ENCODE measurements at places on chromosomes 2 and 18. TPM values are rescaled to one million over a fixed set of nuclear protein-coding genes. Genes with fewer than 3 reads are reported as not detected.

DNA sequence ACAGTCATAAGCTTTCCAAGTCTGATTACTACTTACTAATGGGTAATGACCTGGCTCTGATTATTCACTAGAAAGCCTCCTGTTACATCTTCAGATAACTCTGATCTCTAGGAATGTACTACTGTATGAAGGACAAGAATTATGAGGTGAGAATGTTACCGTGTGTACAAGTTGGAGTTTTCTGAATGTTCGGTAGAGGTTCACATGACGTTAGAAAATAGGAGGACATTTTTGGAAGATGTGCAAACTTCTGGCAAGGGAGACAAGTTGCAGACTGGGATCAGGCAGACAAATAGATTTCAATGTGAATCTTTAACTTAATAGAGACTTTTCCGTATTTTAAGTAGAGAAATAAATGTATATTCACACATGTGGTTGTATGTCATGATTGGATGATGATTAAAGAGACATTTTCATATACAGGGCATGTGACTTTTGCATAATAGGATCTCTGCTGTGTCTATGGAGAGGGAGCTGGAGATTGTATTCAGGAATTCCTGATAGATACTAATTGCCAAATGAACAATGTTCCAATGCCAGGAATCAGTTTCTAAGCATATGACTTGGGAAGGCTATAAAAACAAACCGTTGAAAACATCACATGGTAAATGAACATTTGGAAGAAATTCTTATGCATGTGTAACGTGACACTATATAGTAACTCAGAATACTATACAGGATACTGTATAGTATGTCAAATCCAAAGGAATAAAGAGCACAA is 1695.8 kb upstream of the PIK3C3 start:
- DNase-seq = no peak

GRCh38 chr2:69171116-69171896 is 158.3 kb downstream of the ANTXR1 start:
- DNase-seq = no peak

DNA sequence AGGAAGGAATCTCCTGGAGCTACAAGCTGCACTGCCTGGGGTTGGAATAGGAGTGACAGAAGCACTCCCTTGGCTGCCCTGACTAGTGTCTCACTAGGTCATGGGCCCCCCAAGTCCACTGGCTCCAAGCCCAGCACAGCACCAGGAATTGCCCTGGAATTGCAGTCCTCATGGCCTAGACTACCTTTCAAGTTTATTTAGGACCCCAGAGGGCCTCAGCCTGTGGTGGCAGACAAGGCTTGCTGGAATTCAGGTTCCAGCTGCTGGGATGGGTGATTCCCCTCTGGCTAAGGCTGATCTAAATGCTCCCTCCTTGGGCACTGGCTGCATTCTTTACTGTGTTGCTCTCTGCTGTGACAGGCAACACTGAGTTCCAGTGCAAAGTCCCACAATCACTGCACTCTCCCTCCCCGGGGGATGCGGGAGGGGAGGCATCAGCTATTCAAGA is 14.0 kb downstream of the STRADB start:
- DNase-seq = no peak

DNA sequence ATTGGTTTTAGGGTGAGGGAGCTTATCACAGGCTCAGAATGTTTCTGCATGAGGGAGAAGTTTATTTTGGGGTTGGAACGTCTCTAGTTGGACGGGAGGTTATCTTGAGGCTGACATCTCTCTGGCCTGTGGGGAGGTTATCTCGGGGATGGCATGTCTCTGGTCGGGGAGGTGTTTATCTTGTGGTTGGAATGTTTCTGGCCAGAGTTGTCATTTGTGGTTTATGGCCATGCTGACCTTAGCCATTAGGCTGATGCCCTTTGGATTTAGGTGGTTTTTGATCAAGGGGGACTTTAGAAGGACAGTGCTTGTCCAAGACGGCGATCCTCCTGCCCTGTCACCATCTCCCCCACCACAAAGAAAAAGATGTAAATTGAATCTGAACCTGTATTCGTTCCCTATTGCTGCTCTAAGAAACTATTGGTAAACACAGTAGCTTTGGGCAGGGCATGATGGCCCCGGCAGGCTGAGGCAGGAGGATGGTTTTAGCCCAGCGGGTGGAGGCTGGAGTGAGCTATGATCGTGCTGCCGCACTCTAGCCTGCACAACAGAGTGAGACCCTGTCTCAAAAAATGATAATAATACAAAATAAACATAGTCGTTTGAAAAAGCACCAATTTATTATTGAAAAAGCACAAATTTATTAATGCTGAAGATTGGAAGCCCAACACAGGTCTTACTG is 17.8 kb upstream of the MPPE1 start:
- DNase-seq = no peak

DNA sequence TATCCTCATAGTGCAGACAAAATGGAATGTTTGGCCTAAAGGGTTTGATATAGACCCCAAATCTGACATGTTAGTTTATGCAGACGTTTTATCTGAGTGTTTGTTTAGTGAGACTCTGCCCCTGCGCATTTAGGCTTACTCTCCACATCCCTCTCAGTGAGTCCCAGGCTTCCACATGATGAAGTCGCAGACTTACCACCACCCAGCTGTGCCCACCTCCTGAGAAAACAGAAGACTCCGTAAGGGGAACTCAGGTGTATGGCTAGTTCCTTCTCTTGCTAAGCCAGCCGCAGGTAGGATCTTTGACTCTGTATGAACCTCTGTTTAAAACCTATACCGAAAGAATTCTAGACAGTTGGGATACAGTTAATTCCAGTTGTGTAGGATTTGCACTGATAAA is 272.6 kb downstream of the PTGR3 start:
- no peak for DNase-seq

Gene FLACC1
- 3.7 TPM for total RNA-seq

Gene HOXD9
- not detected for total RNA-seq

Gene MAB21L4
- total RNA-seq = not detected

DNA sequence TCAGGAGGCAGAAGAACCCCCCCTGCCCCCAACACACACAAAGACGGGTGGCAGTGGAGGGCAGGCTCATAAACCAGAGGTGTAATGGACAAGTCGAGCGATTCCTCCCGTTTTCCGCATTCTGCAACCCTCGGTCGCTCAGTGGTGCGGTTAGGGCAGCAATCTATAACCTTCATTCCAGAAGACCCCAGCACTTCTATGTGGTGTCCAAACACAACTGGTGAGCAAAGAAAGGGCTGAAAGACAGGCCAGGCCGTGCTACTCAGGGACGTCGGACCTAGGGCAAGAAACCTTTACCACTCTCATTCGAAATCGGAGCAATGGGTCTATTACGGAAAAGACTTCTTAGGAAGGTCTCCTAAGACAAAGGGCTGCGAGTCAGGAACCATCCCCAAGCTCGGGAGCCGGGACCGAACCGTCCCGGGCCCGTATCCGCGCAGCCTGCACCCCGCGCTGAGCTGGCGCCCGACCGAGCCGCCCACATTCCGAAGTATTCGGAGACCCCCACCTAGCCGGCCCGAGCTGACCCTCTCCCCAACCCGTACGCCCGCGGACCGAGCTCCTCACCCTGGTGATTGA is 568 bp downstream of the ARL5A start:
- peak; percentile 39 for DNase-seq

GRCh38 chr18:24198461-24198860 is 59.6 kb downstream of the CABYR start:
- DNase-seq = no peak

- DNase-seq = no peak
Observed at GRCh38 chr2:218419630-218420216, 800 bp downstream of the VIL1 start.

DNA sequence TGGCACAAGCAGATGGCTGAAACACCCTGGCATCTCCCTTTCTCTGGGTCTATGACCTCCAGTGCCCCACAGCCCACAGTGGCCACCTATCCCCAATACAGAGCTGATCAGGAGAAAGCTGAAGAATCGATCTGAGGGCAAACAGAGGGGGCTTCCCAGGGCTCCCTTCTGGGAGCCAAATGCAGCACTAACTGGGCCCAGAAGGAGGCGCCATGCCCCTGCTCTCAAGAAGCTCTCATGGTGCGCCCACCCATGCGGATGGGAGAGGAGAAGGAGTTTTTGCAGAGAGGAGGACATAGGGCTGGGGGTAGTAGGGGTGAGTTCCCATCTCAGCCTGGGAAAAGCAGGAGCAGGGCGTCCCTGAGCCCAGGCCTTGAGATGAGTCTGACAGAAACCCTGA is 787.3 kb upstream of the RAB6C start:
- no peak for DNase-seq

- DNase-seq = no peak
Observed at GRCh38 chr2:159684796-159685195, 27.5 kb upstream of the MARCHF7 start.

- DNase-seq = peak; percentile 77
Observed at GRCh38 chr2:72887032-72887739, at the start of gene SPR. TSS of gene SPR (plus strand) at chr2:72887408. CDS start at chr2:72887433, 25 bp downstream.

DNA sequence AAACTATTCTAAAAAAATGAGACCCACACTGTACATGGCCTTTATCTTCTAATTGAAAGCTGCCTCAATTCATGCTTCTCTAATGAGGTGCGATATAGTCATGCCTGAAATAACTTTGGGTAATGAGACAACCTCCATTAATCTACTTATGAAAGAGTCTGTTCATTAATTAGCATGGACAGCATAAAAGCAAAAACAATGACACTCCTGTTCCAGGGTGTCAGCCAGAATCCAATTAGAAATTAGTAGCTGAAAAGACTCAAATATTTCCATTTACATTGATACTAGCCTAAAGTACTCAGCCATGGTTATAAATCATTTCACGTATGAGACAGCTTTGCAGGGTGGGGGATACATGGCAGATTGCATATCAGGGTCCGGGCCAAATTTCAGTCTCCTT is 288.7 kb downstream of the AKAIN1 start:
- DNase-seq = no peak

GRCh38 chr18:48003426-48004349 is 73.2 kb upstream of the SMAD2 start:
- no peak for DNase-seq

DNA sequence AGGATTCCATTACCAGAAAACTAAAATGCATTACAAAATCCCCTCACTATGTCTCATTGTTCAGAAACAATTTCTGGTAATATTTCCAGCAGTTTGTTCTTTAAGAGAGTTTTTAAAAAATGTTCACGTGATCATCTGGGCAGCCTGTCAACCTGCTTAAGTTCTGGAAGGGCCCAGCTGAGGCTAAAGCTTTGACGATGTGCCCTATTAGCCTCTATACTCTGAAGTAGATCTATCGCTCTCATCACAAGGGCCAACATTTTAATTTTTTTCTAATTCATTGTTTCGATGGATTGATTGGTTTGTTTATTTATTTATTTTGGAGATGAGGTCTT is 205.8 kb downstream of the PRKCE start:
- DNase-seq = no peak

DNA sequence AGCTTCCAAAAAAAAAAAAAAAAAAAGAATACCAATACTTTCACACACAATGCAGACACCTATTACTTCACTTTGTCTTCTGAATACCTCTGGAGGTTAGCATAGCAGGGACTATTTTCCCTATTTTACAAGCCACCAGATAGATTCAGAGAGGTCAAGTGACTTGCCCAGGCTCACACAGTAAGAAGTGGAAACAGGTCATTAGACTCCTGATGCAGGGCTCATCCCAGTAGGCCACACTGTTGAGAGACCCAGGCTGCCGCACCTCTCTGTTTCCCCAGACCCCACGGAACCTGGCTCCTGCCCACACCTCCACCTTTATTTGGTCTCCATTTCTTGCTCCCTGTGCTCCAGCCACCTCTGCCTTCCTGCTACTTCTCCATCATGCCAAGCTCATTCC is 19.4 kb downstream of the SMYD1 start:
- DNase-seq = no peak
